ENCODE measurements at places on chromosomes 12 and 14. TPM values are rescaled to one million over a fixed set of nuclear protein-coding genes. Genes with fewer than 3 reads are reported as not detected.

The WNT1 gene
- total RNA-seq, result not detected

The RHOF gene
- 7.7 TPM for total RNA-seq

The BMP4 gene
- total RNA-seq, result 15.2 TPM

The KRT73 gene
- not detected for total RNA-seq

The BEST3 gene
- total RNA-seq, result not detected

The B4GALNT3 gene
- not detected for total RNA-seq

The COCH gene
- total RNA-seq, result 0.20 TPM

The PKP2 gene
- total RNA-seq, result 7.3 TPM

The CCDC175 gene
- total RNA-seq, result not detected

The SPIC gene
- total RNA-seq, result not detected

The STYK1 gene
- not detected for total RNA-seq

The KRT8 gene
- total RNA-seq, result 9.6 TPM

All from cardiac ventricle fibroblast (primary cell).